Stimulated activated CD4-positive, alpha-beta T cell treated with anti-CD3 and anti-CD28 coated beads, Interleukin-2, amount 100 ng/mL, for 48 hours (primary cell): ENCODE measurements at places on chromosomes 7 and 10.

- no peak for DNase-seq
Measured at GRCh38 chr10:78335691-78336401, 302.2 kb downstream of the RPS24 start.

GRCh38 chr10:122239578-122240257, 31.4 kb upstream of the BTBD16 start:
- DNase-seq = no peak

DNA sequence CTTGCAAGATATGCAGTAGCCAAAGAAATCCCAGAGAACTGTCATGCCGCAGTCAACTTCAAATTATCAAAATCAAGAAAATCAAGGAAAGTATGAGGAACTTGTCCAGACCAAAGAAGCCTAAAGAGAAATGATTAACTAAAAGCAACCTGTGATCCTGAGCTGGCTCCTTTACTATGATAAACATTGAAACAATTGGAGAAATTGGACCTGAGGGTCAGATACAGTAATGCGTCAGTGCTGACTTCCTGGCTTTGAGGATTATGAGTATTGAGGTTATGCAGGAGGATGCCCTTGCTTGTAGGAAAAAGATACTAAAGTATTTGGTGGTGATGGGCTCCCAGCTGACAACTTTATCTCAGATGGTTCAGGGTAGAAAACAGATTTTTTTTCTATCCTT, 324.7 kb upstream of the AKR1E2 start:
- DNase-seq = no peak

- no peak for DNase-seq
Measured at GRCh38 chr10:76657337-76658012, 980.1 kb downstream of the KCNMA1 start.

DNA sequence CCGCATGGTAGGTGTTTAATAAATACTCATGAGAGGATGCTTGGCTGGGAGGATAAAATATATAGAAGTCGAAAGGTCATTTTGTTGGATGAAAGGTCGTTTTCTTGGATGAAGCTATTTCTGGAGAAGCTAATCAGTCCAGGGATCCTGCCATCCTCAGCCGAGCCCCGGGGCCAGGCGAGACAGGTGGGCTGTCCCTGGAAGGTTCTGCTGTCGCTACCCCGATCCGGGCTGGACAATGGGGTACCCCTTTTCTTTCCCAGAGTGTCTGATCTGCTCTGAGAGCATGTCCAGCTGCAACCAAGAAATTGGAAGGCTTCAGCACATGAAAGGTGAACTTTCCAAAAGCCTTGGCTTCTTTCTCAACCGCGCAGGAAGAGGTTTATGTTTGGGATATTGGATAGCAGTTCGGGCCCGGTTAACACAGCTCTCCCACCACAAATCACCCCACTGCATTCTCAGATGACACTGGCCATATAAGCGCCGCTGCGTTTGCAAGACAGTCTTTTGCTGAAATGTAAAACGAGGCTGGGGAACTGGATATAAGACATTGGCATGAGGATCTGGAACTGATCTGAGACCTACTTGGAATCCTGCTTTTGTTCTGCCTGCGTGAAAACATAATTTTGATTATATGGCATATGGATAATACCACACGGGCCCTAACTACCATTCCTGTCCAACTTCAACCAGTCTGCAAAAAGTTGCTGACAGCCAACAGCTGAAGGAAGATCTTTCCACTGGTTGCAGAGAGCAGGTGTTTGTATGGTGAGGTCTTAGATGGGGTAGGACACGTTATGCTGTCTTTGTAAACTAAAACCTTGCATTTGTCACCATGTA, 31.2 kb upstream of the MSRB2 start:
- no peak for DNase-seq

DNA sequence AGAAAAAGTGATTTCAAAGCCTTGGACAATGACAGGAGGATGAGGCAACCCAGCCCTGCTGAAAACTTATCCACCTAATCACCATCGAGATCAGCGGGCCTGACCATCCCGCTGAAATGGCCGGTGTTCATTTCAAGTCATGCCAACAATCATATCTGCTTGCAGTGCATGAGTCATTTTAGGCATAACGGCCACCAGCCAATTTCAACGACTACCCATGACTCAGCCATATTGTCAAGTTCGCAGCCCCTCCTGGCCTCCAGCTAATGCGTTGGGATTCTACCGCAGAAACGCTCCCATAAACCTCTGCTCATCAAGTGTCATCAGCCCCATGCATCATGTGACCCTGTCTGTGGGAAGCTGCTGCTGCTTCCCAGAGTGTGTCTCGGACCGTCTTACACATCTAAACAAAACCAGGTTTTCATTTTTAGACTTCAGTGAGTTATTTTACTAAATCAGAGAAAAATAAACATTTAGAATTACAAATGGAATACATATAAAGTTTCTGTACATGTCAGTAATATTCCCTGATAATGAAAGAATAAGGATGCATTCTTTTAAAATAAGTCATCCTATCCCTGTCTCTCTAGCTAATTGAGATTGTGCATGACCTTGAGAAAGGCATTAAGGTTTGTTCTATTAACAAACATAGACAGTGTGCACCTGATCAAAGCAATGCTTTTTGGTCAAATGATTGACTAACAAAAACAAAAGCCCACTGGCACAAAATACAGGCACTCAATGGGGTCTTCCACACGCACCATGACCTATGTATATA, 188.9 kb downstream of the ADAM12 start:
- no peak for DNase-seq

DNA sequence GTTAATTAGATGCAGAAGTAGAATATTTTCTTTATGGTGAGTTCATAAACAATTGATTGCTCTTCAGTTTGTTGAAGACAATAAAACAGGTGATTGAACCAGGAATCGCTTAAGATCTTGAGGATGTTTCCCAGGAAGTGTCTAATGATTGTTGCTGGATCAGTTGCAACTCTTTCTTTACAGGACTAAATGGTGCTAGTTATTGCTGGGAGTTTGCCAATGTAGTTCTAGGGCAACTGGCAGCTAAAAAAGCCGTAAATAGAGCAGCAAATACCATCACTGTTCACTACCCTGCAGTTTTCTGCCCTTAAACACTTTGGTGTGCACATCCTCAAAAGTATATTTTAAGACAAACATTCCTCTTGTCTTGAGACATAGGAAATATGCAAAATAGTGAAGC, 119.2 kb upstream of the ANK3 start:
- no peak for DNase-seq

- DNase-seq = no peak
Measured at GRCh38 chr7:92255308-92255707, 9.5 kb downstream of the ANKIB1 start.

DNA sequence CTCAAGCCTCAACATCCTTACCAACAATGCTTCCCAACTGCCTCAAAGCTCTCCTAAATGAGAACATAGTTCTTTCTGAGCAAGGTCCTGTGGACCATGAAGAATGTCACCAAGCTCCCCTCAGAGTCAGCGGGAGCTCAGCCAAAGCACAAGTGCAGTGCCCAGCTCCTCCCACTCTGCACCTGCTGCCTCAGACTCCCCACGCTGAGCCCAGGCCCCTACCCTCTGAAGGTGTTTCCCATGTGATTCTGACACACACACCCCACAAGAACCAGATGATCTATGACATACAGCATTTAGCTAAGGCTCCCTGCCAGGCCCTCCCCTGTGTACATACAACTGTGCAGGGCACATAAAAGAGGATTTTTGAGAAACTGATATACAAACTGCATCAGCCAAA, 19.2 kb downstream of the ERCC6 start:
- DNase-seq = no peak

GRCh38 chr10:70494966-70495365, 16.4 kb downstream of the PALD1 start:
- DNase-seq = no peak

DNA sequence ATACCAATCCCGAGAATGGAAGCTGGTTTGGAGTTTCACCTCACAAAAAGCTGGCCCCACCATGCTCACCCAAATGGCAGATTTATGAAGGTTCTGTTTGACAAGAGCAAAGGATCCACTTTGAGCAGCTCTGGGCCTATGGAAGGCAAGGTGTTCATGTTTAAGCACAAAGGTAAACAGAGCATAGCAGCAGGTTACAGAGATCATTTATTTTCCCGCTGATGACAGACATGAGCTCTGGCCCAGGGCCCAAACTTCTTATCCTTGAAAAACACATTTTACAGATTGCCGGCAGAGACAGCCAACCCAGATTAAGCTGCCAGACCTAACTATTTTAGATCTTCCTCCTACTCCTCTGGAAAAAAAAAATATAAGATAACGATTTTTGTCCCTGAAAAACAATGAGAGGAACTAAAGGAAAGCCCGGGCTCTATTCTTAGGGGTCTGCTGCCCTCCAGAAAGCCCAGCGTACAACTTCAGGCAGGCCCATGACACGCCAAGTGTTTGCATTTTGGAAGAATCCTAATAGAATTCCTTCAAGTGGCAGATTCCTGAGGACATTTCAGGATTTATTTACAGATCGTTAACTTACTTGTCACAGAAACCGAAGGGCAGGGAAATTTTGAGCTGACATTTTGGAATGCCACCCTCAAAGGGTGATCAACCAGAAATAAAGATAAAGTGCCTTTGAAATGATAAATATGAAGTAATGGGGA, 40.0 kb downstream of the SYPL1 start:
- no peak for DNase-seq

GRCh38 chr7:118731854-118732253, 507.4 kb downstream of the ANKRD7 start:
- DNase-seq = no peak

GRCh38 chr7:124387056-124387455, 354.2 kb upstream of the TMEM229A start:
- no peak for DNase-seq

DNA sequence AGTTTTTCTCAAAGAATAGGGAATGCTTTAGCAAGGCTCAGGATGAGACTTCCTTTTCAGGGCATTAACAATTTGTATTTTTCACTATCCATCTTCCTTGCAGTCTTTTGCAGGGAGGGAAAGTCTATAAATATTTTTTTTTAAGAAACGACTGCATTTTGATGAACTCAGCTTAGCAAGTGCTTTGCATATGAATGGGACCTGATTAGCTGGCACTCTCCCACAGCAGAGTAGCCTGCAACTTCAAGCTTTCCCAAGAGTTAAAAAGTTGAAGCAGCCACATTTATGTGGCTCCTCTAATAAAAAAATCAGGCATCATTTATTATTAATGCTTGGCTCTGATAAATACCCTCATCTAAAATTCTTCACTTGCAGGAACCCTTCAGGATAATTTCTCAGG, 134.0 kb downstream of the GRID1 start:
- DNase-seq = no peak

GRCh38 chr7:80060218-80060806, 74.3 kb upstream of the GNAI1 start:
- no peak for DNase-seq

DNA sequence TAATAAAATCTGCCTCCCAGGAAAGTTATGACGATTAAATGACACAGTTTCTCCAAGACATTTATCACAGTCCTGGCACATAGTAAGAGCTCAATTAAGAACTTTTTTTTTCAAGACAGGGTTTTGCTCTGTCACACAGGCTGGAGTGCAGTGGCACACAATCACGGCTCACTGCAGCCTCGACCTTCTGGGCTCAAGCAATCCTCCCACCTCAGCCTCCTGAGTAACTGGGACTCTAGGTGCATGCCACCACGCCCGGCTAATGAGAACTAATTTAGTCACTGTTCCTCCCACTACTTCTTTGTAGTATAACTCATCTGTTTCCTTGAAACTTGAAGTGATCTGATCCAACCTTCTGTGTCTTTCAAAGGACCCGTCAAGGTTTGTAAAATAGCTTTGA, 42.2 kb upstream of the MXI1 start:
- DNase-seq = no peak

- DNase-seq = no peak
Measured at GRCh38 chr10:60035984-60036383, 129.6 kb upstream of the CCDC6 start.

DNA sequence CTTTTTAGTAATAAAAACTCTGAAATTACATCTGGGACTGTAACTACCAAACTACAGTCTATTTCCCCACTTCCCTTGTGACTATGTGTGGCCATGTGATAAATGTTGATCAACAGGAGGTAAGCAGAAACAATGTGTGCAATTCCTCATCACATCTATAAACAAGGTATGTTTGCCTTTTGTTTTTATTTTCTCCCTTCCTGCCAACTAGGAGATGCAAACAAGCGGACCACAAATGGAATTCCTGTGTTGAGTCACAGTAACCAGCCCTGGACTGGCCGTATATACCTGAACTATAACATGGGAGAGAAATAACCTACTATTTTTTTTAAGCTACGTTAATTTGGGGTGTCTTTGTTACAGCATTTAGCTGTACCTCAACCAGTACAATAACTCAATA, 52.5 kb downstream of the SCRN1 start:
- no peak for DNase-seq

- no peak for DNase-seq
Measured at GRCh38 chr7:42340436-42340835, 103.4 kb upstream of the GLI3 start.

DNA sequence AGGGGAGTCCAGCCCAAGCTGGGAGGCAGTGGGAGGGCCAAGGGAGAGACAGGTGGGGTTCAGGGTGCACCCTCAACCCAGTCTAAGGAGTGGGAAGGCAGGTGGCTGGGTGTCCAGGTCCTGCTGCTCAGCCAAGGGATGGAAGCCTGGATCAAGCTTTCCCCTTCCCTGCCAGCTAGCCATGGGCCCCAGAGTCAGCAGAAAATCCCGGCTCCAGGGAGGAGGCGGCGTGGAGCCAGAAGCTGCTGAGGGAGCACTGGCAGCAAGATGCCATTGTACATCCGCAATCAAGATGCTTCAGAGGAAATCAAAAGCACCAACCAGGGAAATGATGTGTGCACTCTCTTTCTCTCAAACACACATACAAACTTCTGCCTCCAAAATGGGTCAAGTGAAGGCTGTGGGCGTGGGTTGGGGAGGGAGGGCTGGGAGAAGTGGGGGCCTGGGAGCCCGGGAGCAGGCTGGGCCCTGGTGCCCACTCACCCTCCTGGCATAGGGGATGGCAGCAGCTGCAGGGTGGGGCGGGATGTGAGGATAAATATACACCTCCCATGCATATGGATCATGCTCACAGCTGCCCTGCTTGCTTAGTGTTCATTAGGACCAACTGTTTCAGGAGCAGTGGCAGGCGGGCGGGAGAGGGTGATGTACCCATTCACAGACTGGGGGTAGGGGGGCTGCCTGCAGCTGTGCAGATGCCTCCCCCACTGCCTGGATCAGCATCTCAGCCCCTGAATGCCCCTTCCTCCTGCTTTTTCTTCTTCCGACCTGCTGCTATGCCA, 24.2 kb downstream of the TRIM8 start:
- DNase-seq = no peak

DNA sequence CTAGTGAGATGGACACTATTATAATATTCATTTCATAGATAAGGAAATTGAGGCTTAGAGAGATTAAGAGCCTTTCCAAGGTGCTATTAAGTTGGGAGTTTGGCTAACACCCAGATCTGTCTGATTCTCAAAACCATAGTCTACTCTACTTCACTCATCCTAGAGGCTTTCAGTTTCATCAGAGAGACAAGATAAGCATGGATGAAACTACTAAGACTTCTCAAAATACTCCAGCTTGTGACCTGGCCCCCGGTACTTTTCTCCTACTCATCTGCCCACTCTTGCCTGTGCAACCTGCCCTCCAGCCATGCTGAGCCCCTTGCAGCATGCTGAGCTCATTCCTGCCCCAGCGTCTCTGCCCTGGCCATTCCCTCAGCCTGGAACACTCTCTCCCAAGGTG, 12.2 kb upstream of the SLC35B4 start:
- no peak for DNase-seq
